ENCODE measurements at places on chromosomes 7 and 10.

GRCh38 chr10:11510736-11511135 is 100.7 kb downstream of the USP6NL start:
- DNase-seq, result peak; percentile 37

GRCh38 chr10:4776234-4776638 is 49.8 kb upstream of the AKR1E2 start:
- DNase-seq, result no peak

- DNase-seq, result no peak
Measured at GRCh38 chr7:24545215-24545614, 28.0 kb upstream of the PALS2 start.

GRCh38 chr10:123502983-123503382 is 163.2 kb upstream of the GPR26 start:
- DNase-seq, result no peak

DNA sequence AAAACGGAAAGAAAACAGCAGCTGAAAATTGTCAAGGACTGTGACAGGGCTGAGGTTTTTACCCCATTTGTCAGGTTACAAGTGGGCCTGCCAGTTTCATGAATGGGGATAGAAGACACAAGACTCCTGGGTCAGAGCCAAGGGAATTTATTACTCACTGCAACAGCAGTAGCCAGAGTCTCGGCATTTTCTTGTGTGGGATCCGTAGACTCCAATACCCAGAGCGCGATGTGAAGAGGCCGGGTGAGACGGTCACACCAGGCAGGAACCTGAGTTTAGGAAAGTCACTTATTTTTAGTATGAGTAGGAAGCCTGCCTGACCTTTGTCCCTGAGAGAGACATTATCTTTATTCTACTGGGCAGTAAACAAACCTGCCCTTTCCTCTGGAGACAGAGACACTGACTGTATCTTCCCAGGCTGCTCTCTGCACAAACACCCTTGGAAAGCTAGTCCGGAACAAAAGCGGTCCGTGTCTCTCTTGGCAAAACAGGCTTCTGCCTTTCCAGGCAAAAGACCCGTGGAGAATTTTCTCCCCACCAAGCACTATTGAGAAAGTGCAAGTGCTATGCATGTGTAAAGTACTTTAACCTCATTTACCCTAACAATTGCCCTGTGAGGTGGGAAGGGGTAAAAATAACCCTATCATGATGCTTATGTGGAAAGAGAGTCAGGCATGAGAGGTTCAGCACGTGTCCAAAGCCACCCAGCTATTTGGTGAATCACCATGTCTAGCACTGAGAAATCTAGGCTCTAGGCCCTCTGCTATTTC is 58.4 kb downstream of the JCAD start:
- no peak for DNase-seq
